ENCODE measurements at places on chromosomes 1 and 21.
A peak's percentile ranks its signal among the peaks of the same experiment; 100 is the strongest.

DNA sequence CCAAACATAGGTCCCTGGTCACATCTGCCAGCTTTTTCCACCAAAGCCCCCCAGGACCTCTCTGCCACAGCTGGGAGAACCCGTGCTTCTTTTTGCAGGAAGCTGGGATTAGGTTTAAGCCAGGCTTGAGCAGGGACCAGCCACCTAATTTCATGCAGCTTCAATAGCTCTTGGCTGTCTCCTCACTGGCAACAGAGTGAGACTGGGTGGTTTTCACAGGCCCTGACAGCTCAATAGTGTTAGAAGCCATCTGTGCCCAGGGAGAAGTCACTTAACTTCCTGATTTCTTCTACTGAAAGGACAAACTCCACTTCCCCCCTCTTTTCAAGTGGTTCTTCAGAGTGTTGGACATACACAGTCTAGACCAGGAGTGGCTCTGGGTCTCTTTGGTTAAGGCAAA, 20.4 kb upstream of the SRSF4 start:
- DNase-seq, result no peak

DNA sequence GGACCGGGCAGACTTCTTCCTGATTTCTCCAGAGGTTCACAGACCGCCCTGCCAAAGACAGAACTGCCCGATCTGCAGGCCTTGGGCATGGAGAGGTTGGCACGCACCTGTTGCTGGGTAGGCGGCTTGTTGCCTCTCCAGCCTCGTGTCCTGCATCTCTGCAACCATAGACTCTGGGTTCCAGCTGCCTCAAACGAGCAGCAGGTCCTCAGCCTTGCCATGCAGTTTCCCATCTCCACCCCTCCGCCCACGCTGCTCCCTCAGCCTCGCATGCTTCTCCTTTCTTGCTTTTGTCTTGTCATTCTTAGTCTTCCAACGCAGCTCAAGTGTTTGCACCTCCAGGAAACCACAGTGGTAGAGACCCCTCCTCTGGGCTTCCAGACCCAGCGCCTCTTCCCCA, 126.2 kb downstream of the LACTBL1 start:
- DNase-seq, result peak; percentile 81

DNA sequence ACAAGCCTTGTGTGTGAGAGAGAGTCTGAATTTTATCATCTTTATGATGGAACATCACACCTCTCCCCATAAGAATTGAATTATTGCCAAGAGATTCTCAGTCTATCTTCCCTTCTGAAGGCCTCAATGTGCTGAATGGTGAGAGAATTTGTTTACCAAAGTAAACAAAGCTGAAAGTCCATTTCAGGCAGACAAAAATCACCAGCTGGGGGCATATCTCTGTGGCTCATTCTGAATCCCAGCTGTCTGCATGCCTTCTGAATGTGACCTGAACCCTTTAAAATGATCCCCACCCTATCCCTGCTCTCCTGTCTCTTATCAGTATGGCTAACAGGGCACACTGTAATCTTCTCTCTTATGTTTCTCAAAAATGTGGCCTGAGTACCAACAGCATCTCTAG, 99.1 kb upstream of the CAMK1G start:
- DNase-seq, result no peak

DNA sequence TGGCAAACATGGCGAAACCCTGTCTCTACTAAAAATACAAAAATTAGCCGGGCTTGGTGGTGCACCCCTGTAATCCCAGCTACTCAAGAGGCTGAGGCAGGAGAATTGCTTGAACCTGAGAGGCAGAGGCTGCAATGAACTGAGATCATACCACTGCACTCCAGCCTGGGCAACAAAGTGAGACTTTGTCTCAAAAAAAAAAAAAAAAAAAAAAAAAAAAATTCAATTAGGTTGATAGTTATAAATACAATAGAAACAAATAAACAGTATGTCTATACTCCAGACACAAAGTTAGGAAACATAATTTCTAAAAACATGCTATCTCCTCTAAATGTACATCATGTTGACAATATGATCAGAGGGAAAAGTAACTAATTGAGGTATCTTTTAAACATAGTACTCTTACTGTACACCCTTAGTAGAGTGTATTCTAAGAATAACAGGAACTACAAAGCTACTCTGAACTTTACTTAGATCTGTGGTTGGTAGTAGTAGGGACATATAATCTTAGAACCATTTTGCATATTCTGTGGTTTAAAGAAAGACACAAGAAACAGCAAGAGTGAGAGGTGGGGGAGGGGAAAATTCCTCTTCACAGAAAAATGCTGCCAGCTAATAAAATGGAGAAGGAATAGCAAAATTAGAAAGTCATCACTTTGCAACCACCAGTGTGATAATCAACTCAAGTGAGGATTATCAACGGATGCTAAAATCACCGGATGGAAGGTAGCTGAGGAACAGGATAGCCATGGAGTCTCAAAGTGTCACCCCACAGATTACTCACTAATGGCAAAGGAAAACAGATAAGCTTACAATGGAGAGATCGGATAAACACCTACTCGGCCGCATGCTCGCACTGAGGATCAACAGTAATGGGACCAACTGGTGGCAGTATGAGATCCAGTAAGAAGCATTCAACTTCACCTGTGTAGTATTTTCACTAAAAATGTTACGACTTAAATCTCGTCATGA, 35.0 kb downstream of the MTOR start:
- peak; percentile 11 for DNase-seq

- no peak for DNase-seq
These were observed 14.2 kb downstream of the RAP1A start for GRCh38 chr1:111633736-111634247.

- DNase-seq, result no peak
These were observed 49.4 kb downstream of the LEPR start for GRCh38 chr1:65469889-65470340.

GRCh38 chr1:115179397-115180079, 90.2 kb upstream of the TSPAN2 start:
- no peak for DNase-seq

DNA sequence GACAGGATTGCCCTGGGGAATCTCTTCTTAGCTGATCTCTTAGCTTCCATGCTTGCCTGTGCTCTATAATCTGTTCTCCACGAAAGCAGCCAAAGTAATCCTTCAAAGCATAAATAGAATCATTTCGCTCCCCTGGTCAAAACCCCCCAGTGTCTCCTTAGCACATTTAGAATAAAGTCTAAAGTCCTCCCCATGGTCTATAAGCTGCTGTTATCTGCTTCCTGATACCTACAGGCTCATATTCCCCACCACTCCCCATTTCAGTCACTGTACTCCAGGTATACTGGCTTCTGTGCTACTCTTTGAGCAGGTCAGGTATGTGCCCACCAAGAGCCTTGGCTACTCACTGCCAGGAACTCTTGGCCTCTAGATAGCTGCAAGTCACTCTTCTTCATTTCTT, 2.9 kb downstream of the S100A12 start:
- DNase-seq, result no peak

- no peak for DNase-seq
These were observed 4.3 kb upstream of the UBE2U start for GRCh38 chr1:64199154-64199553.

GRCh38 chr1:174008269-174008668, 13.9 kb downstream of the RC3H1 start:
- no peak for DNase-seq

GRCh38 chr1:55861676-55862340, 646.6 kb upstream of the USP24 start:
- DNase-seq, result no peak

GRCh38 chr1:12769031-12769430, 4.5 kb upstream of the PRAMEF12 start:
- no peak for DNase-seq

DNA sequence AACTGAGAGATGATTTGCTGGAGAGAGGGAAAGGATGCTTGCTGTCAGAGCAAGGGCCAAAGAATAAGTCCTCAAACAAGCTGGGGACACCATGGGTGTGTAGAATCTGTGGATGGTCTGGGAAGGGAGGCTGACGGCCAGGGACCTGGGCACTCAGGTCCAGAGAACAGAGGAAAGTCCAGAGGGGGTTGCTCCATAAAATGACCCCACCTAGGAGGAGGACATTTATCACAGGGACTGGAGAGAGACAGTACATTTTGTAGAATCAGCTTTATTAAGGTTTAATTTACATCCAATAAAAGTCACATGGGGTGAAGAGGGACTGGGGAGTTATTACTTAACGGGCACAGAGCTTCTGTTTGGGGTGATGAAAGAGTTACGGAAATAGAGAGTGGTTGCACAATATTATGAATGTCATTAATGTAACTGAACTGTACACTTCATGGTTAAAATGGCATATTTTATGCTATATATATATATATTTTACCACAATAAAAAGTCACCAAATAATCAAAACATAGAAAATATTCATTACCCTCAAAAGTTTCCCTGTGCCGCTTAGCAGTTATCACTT, 73.0 kb upstream of the ABCD3 start:
- DNase-seq, result no peak

All from common myeloid progenitor, CD34-positive (primary cell).